Karpas-422 (cell line): ENCODE measurements at places on chromosomes 1 and 21. TPM values are rescaled to one million over a fixed set of nuclear protein-coding genes. Genes with fewer than 3 reads are reported as not detected.

DNA sequence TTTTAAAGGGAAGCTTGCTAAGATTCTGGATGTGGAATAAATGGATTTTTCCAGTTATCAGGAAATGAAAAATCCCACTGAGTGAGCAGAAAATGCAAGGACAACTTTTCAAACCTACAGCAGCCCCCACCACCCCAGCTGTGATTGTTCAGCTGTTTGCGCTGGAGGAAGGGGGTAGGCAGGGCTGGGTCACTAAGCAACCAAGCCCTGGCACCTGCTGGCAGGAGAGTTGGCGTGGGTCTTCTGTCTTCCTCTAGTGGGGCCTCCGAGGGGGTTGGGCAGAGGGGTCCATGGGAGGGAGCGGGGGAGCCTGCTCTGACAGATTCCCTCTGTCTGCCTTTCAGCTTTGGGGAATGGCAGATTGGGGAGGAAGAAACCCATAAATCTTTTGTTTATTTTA lies 45.3 kb downstream of the EIF2D start:
- H3K27ac ChIP-seq, result no peak overlapping the region
- H3K4me1 ChIP-seq, result peaks cover 33% of the 10 kb centered on the region
- no peak for DNase-seq
- H3K4me3 ChIP-seq, result no peak overlapping the region
- H3K36me3 ChIP-seq, result peaks cover 4% of the 10 kb centered on the region; the same call in 1 of the 2 replicates
- H3K27me3 ChIP-seq, result no peaks in the 10 kb centered on the region

GRCh38 chr1:201655910-201656309 lies 117.0 kb downstream of the NAV1 start:
- no peak for DNase-seq
- no peak overlapping the region for H3K4me3 ChIP-seq
- no peaks in the 10 kb centered on the region for H3K36me3 ChIP-seq

- no peak for DNase-seq
- H3K27me3 ChIP-seq, result no peaks in the 10 kb centered on the region
- no peaks in the 10 kb centered on the region for H3K4me1 ChIP-seq
- no peak overlapping the region for H3K27ac ChIP-seq
- no peaks in the 10 kb centered on the region for H3K36me3 ChIP-seq
Observed at GRCh38 chr1:147752511-147752910, 7.9 kb downstream of the GJA5 start.

DNA sequence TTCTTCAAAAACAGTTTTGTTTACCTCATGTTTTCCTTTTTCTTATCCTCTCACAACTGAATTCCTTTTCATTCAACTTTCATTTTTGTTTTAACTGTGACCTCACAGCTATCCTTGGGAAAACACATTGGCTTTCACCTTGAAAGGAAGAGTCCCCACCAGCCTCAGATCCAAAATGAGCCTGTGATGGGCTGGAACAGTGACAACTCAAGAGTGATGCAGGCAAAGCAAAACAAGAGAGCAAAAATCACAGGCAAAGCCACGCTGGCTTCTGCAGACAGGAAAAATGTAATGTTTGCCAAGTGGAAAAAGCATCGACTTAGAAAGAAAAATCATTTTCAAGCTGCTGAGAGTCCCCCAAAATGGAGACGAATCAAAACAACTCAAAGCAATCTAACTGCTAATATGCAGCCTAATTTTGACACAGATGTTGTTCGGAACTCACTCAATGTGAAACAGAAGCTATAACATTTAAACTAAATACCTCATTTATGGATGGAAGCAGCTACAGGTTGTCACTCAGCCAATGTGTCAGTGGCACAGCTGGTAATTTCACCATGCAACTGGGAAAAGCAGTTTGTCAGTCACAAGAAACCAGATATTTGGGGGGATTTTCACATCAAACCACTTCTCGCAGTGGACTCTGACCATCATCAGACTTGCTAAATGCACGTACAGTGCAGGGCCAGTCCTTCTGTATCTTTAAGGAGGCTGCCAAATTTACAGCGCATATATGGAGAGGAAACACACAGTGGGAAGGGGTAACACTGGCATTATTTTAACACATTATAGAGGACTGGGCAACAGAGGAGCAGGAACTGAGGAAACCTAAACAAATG lies 50.7 kb downstream of the ALG14 start:
- H3K4me3 ChIP-seq, result no peak overlapping the region
- H3K36me3 ChIP-seq, result no peaks in the 10 kb centered on the region
- no peak overlapping the region for H3K27ac ChIP-seq
- H3K4me1 ChIP-seq, result no peaks in the 10 kb centered on the region
- DNase-seq, result no peak
- H3K27me3 ChIP-seq, result no peaks in the 10 kb centered on the region

DNA sequence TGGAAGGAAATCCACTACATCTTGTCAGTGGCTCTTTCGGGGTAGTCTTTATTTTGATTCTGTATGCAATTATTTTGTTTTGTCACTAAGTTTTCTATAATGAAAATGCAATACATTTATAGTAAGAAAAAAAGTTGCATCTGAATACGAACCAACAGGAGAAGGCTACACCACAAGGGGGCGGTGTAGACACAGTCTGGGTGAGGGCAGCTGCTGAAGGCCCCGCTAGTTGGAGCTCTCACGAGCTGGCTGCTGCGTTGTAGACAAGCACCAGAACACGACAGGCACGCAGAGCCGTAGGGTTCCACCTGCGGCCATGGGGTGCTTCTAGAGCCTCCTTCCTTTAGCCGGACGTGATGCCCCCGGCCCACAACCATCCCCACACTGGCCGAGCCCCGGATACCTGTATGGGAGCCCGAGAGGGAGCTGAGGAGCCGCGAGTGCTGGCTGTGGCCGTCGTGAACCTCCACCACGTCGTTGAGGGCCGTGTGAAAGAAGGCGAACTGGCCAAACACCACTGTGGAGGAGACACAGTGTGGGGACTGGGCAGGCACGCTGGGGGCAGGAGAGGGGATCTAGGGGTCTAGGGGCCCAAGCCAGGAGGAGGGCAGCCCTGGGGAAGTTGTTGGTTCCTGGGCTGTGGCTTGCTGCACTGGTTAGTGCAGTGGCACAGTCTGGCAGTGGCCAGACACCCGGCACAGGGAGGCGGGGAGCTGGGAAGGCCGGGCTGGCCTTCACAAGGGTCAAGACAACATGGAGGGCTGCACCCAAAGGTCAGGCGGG lies 160.8 kb downstream of the ZSCAN20 start:
- H3K4me3 ChIP-seq, result no peak overlapping the region
- no peaks in the 10 kb centered on the region for H3K27me3 ChIP-seq
- no peaks in the 10 kb centered on the region for H3K36me3 ChIP-seq
- no peak overlapping the region for H3K27ac ChIP-seq

GRCh38 chr21:42073145-42074099 lies 2.3 kb downstream of the UMODL1 start:
- H3K4me3 ChIP-seq, result no peak overlapping the region
- H3K27ac ChIP-seq, result no peak overlapping the region
- H3K36me3 ChIP-seq, result no peaks in the 10 kb centered on the region
- H3K4me1 ChIP-seq, result peaks cover 23% of the 10 kb centered on the region
- DNase-seq, result peak; percentile 59

DLGAP3 gene
- total RNA-seq, result 4.1 and 9.5 TPM in 2 replicates

- no peak overlapping the region for H3K27ac ChIP-seq
- H3K4me1 ChIP-seq, result peaks cover 10% of the 10 kb centered on the region
- no peak overlapping the region for H3K4me3 ChIP-seq
- DNase-seq, result no peak
Observed at GRCh38 chr1:36947384-36947783, 86.9 kb downstream of the GRIK3 start.

DNA sequence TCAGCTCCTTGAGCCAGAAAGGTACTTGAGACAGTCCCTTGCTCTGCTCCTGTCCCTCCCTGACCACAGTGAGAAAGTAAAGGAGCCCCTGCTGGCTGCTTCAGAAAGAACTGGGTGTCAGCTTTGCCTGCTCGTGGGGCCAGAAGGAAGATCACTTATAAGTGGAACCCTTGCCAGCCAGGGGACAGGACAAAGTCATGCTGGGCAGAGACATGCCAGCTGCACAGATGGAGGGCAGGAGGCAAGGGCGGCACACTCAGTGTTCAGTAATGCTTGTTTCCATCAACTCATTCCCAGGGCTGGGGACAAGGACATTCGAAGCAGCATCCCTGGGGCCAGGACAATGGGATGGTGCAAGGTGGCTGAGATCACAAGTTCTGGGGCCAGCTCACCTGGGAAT lies 41.8 kb downstream of the NTPCR start:
- DNase-seq, result no peak
- H3K27ac ChIP-seq, result no peak overlapping the region
- H3K27me3 ChIP-seq, result no peaks in the 10 kb centered on the region
- peaks cover 7% of the 10 kb centered on the region; the same call in 1 of the 2 replicates for H3K36me3 ChIP-seq
- no peaks in the 10 kb centered on the region for H3K4me1 ChIP-seq

OR14A2 gene
- not detected in 2 replicates for total RNA-seq

GRCh38 chr1:234628089-234628488 lies 18.1 kb upstream of the IRF2BP2 start:
- H3K27ac ChIP-seq, result no peak overlapping the region
- H3K4me3 ChIP-seq, result no peak overlapping the region
- no peaks in the 10 kb centered on the region for H3K36me3 ChIP-seq
- no peak for DNase-seq

- peak overlapping the region; percentile 73 for H3K27ac ChIP-seq
- H3K4me1 ChIP-seq, result peaks cover 75% of the 10 kb centered on the region
- DNase-seq, result no peak
- H3K4me3 ChIP-seq, result no peak overlapping the region
Observed at GRCh38 chr1:1858382-1859086, 32.4 kb downstream of the GNB1 start.

DNA sequence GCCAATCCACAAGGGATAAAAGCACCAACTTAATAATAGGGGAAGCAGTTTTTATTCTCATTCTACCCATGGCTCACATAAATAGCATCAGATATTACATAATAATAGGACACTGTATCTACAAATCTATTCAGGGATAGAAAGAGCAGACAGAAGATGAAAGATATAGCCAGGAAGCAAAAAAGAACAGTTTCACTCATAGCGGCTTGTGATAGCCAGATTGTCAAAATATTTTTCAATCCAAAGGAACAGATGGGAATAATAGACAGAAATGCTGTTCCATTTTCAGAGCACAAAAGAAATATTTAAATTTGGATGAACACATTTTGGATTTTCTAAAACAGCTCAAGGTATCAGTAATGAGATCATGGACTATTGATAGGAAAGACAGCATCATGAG lies 232.5 kb upstream of the GREM2 start:
- no peak overlapping the region for H3K4me3 ChIP-seq
- no peaks in the 10 kb centered on the region for H3K27me3 ChIP-seq
- H3K4me1 ChIP-seq, result no peaks in the 10 kb centered on the region

DNA sequence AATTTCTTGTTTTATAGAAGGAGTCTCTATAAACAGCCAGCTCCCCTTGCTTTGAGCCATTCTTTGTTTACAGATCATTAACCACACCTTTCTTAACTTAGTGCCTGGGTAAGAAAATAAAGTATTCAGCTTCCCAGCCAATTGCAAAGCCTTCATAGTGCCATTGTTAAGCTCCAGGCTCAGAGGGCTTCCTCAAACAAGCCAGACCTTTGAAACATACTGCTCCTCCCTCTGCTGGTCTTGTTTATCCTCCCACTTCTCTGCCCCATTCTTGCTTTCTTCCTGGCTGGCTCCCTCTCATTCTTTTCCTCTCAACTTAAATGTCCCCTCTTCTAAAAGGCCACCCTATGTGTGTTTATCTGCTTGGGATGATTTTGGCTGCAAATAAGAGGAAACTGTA lies 319.4 kb upstream of the ST6GALNAC5 start:
- H3K27me3 ChIP-seq, result no peaks in the 10 kb centered on the region
- H3K36me3 ChIP-seq, result no peaks in the 10 kb centered on the region
- DNase-seq, result no peak
- peaks cover 22% of the 10 kb centered on the region for H3K4me1 ChIP-seq
- no peak overlapping the region for H3K4me3 ChIP-seq
- no peak overlapping the region for H3K27ac ChIP-seq
